Right kidney (tissue), 9 donors: ENCODE measurements at places on chromosomes 6 and 20.
A peak's percentile ranks its signal among the peaks of the same experiment; 100 is the strongest.

- DNase-seq, result no peak
These were observed 37.4 kb upstream of the MRPS10 start for GRCh38 chr6:42255050-42255449.

GRCh38 chr6:116106146-116106545 lies 5.5 kb downstream of the NT5DC1 start:
- DNase-seq, result no peak

GRCh38 chr20:36298061-36298460 lies 8.1 kb upstream of the DLGAP4 start:
- DNase-seq, result no peak

DNA sequence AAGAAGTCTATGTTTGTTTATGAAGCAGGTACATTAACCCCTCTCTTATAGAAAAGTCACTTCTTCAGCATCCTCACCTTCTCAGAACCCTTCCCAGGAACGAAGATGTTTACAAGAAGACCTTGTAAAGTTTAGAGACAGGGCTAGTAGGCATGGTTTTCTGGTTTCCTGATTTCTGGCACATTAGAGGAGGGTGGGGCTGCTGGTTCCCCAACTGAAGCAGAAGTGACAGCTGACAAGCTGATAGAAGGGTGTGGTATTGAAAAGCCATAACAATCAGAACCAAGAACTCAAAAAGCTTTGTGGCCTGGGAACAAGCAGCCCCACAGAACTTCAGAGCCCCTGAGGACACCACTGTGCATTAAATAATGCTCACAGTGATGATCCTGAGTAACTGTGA lies 91.2 kb downstream of the RTN4IP1 start:
- no peak for DNase-seq

DNA sequence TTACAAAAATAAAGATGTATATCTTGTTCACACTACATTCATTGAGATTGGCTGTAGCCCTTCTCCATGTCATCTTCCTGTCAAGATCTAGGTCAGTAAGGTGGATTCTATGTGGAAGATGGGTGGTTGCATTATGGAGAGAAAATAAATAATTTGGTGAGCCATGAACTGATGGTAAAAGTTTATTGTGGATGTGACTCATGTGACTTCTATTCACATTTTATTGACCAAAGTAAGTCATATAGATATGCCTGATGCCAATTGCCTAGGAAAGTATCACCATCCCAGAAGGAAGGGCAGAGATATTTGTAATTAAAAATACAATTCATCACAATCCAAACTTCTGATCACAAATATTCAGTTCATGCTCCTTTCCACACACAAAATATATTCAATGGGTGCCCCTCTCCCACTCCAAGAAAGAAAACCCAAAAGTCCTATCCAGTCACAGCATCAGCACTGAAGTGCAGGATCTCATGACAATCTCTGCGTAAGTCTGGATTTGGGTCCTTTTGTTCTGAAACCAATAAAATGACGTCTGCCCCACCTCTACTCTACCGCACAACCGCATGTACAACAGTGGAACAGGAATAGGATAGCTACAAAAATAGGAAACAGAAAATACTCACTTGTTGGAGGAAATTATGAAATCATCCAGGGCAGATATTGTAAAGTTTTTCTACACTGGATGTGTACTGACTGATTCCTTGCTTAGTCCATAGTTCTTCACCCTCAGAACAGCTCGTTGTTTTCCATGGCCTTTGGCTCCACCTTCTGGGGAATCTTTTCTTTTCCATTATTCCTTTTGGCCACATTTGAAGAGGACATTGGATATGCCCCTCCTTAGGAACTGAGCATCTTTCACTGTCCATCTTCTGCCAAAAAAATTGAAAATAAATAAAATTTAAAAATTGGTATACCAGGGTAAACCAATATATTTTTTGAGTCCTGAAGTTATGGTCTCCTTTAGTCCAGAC lies 16.1 kb upstream of the SLC17A3 start:
- peak; percentile 29 for DNase-seq
